ENCODE measurements at places on chromosomes 11 and 22.

- no peak for DNase-seq
Observed at GRCh38 chr22:48370508-48371325, 1457.0 kb downstream of the BRD1 start.

DNA sequence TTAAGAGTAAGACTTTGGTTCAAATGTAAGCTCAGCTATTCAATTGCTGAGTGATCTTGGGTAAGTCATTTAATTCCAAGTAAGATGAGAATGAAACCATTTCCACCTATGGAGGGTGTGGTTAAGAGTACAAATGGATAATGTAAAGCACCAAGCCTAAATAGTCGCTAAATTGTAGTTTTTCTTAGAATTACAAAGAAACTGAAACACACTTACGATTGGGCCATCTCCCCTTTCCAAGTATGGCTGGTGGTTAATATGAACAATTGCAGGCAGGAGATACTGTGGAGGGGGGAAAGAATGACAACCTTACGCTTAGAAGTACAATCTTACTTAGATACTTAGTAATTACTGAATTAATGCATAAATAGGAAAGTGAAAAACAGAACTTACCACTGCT, 8.2 kb downstream of the DDX17 start:
- DNase-seq: no peak

DNA sequence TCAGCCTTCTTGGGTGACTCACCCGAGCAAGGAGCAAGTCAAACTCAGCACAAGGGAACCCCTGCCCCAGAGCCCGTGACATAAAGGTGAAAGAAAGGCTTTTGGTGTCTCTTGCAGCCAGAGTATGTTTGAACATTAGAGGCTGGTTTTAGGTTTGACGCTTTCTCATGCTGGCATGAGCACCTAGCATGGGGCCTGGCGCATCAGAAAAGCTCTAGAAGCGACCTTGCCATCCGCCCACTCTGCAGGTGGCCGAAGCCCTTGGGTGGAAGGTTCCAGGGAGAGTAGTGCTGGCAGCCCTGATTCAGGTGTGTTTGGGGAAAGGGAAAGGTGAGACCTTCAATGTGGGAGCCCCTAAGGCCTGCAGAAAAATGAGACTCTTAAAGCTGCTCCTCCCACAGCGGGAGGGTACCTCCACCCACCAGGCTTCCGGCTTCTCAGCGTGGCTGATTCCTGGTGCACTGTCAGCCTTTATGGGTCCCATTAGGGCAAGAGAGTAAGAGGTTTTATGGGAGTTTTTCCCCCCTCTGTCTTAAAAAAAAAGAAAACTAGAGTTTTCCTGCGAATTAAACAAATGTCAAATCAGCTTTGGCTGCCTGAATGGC, 88.4 kb downstream of the GRIK4 start:
- DNase-seq: no peak

DNA sequence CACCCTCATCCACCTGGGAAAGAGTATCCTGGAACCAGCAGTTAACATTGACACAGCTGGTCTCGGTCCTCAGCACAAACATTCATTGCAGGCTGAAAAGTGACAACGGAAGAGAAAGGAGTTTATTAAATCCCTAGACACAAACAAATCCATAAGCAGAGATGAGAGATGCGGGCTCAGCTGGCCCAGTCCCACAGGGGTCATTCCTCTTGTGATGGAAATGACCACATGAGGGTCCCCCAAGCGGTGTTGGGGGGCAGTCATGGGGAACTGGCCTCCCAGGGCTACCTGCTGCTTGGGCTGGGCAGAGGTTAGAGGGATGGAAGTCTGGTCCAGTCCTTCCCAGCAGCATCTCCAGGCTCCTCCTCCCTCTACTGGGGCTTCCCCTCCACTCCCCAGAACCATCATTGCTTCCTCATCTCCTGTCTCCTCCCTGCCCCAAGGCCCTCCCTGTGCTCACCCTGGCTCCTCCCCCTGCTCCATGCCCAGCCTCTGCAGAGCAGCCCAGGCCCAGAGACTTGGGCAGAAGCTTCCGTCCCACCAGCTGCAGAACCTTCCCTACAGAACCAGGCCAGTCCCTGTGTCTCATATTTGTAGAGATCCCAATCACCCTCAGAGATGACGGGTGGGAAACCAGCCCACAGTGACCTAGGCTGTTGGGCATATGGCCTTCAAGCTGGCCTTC, 5.4 kb upstream of the IGLL5 start:
- DNase-seq: no peak

Measured in hippocampal formation (tissue), 2 donors.